ENCODE measurements at places on chromosomes 2 and 18. TPM values are rescaled to one million over a fixed set of nuclear protein-coding genes. Genes with fewer than 3 reads are reported as not detected.

SDC1 gene
- total RNA-seq = 45.3 TPM

DNA sequence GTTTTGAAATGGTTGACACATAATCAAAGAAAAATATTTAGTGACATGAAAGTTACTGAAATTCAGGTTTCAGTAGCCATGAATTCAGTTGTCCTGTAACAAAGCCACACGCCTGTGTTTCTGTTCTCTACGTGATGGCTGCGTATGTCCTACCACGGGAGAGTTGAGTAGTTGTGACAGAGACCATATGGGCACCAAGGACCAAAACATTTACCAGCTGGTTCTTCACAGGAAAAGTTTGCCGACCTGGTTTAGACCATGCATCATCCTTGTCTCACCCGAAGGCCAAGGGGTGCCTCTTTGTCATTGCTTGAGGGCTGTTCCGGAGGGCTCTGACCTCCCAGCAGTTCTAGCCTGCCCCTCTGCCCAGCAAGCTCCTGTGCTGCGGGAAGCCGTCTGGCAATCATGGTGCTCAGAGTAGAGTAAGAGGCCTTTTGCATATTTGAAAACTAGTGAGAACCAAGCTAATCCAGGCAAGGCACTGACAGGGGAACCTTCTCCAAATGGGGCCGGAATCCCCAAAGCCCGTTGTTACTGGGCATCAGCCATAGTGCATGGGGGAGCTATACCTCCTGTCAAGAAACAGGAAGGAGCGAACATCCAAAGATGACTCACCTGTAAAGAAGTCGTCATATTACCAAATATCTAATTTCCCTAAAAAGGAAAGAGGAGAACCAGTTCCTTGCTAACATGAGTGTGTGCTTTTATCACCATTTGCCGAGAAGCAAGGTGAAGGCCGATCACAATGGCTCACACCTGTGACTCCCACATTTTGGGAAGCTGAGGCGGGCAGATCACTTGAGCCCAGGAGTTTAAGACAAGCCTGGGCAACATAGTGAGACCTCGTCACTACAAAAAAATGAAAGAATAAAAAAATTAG is 92.6 kb upstream of the RAB12 start:
- no peak for DNase-seq

CKAP2L gene
- total RNA-seq = 20.7 TPM

DNA sequence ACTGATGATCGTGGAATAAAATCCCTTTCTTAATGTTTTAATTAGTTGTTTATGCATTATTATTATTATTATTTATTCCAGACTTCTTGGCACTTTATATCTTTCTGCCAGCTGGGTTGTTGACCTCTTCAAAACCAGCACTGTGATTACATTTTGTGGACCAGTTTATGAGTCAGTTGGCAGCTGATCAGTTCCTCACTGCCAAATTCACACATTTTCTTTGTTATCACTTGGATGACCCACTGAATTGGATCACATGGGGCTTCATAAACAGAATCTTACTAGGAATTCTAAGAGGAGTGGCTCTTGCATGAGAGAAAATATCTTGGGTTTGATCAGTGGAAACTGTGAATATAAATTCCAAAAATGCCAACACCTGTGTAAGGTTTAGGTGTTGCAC is 321.8 kb upstream of the SPRED2 start:
- DNase-seq = no peak

- no peak for DNase-seq
Measured at GRCh38 chr2:24579053-24579803, 88.2 kb downstream of the NCOA1 start.

DNA sequence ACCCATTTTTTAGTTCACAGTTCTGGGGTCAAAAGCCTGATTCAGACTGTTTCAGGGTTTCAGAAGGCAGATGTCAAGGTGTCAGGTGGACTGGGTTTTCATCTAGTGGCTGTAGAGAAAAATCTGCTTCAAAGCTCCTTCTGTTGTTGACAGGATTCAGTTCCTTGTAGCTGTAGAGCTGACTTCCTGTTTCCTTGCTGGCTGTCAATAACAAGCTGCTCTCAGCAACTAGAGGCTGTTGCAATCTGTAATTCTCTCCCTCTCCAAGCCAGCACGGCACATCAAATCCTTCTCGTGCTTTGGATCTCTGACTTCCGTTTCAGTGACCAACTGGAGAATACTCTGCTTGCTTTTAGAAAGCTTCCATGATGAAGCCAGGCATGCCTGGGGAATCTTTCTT is 179.4 kb downstream of the DOK6 start:
- no peak for DNase-seq

MTCL1 gene
- 62.0 TPM for total RNA-seq

DNA sequence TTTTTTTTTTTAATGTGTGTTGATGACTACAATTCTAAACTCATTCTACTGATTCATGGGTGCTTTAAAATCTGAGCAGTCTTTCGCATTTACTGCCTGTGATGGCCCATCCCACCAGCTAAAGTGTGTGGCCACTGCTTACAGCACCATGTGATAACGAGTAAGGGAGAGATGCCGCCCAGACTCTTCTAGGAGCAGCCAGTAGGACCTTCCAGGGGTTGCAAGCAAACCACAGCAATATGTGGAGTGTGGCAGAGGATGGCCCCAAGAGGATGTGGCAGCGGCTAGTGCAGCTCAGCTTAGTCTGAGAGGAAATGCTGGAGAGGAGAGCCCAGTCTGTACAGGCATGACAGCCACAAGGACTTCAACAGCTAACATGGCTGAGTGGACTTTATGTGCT is 14.9 kb downstream of the IL1B start:
- no peak for DNase-seq

DNA sequence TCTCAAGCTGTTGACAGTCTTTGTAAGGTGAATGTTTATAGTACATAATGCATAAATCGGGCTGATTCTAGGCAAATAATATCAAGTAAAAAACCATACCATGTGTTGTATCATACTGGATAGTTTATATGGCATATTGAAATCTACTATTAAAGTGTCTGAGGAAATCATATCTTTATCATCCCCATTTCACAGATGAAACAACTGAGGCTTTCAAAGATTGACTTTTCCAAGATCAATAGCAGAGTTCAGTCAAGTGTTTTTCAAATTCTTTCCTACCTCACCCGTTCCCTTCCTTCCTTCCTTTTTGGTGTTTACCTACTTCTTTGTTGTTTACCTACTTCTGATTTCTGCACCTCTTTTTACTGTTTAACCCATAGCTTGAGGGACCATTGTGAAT is 2.0 kb downstream of the LYPD6 start:
- DNase-seq = no peak

DNA sequence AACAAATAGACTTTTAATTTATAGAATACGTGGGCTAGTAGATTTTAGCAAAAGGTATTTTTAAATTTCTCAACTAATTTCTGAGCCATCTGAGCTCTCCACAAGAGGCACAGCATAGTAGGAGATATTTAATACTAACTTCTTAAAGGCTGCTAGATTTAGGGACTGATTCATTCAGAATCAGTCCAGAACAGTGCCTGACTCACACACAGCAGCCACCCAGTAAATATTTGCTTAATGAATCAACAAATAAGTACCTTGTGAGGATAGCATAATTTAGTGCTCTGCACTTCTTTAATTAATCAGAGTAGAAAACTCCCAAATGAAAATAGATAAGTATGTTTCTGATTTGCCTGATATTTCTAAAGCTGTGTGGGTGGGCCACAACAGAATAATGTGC is 35.6 kb upstream of the SYT4 start:
- DNase-seq = no peak

HOXD4 gene
- not detected for total RNA-seq

CIDEA gene
- total RNA-seq = not detected

DNA sequence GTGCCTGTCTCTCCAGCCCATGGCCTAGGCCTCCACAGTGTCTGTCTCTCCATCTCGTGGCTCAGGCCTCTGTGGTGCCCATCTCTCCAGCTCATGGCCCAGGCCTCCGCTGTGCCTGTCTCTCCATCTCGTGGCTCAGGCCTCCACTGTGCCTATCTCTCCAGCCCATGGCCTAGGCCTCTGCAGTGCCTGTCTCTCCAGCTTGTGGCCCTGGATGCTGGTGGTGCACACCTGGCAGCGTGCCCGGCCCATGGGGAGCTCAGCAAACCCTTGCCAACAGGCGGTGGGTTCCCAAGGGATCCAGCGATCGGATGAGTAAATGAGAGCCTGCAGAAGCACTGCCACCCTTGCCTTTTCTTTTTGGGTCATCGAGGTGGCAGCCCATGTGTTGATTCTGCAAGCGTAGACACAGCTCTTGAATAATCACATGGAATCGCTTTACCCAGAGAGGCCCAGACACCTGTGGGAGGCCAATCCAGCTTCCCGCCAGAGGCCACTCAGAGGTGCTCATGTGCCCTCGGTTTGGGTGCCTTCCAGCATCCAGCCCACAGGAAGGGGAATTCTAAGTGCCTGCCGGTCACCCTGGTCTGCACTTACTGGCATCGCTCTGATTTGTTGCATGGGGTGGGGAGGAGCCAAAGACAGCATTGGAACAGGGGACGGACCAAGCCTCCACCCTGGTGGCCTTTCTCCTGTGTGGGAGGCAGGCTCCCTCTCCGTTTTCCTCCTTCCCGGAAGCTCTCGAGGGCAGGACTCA is 101.8 kb upstream of the HDAC4 start:
- DNase-seq = no peak

- peak; percentile 27 for DNase-seq
Measured at GRCh38 chr2:105409717-105410116, 10.9 kb upstream of the FHL2 start.

DNA sequence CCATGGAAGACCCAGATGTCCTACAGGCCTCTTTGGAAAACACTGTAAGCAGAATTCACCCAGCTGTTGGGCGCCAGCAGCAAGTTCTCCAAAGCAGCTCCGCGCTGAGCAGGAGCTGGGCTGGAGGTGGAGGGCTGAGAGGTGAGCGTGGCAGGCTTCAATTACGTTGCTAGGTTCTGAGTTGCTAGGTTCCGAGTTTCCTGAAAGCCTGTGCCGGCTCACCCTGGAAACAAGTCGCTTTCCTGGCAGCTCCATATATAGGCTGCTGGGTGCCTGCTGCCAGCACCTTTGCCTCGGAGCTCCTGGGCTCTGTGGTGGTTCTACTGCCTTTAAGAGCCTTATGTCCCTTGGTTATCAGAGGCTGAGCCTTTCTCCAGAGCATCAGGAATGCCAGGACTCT is 14.4 kb upstream of the EGR4 start:
- no peak for DNase-seq

GRCh38 chr18:2218101-2218500 is 353.2 kb downstream of the METTL4 start:
- DNase-seq = no peak

DNA sequence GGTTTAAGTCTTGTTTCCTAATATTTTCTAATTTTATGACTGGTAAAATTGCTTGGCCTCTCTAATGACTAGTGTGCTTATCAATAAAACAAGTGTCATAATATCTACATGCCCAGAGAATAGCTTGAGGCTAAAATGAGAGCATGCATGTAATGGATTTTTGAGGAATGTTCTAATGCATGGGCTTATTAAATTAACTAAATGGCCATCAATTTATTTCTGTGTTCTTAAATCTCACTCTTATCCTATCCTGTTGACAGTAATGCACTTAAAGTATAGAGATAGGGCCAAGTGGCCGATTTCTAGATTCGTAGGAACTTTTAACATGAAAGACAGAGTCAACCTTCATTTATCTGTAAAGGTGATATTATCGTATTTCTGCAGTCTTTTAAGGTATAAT is 252.4 kb upstream of the COL3A1 start:
- no peak for DNase-seq

AQP12A gene
- not detected for total RNA-seq

KATNAL2 gene
- 15.2 TPM for total RNA-seq

DNA sequence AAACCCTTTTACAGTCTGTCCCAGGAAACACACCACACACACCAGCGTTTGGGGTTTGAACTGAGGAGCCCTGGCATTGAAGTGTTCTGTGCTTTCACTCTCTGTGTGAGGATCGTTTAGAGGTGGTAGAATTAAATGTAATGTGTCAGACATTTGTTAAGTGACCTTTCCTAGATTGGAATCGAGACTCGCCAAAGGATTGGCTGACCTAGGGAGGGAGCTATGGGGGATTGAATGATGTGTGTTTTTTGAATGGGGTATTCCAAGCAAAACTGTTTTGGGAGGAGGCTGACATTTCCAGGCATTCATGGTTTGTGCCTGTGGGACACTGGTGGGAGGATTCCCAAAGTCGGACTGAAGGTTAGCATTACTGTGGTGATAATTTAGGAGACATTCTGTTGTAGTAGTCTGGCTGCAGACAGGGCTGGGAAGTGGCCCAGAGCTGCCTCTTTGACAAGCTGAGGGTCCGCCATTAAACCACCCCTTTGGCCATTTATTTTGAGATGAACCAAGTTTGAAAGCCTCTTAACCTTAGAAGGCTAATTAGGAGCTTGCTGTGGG is 1.7 kb downstream of the MYO1B start:
- no peak for DNase-seq

SULT1C2 gene
- total RNA-seq = 1.9 TPM

- no peak for DNase-seq
Measured at GRCh38 chr2:179518830-179519229, 254.2 kb upstream of the SESTD1 start.

RESP18 gene
- total RNA-seq = not detected

TCF23 gene
- not detected for total RNA-seq

IL1R2 gene
- total RNA-seq = not detected

DNA sequence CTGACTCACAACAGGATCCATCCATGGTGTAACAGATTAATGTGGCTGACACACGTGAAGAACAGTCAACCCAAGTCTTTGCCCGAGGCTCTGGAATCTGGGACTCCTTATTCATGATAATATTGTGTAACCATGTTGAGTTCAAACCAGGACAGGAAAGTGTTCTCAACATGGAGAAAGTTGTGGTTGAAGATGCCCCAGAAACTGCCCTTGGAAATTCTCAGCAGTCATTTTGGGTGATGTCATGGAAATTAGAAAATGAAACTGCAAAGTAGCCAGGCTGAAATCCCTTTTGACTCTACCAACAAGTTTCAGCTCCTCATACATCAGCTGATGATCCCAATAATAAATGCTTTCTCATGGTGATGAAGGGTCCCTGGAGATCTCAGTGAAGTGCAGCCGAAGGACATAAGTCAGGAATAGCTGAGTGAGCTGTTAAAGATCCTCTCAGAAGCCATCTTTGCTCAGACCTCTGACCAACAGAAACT is 307.7 kb downstream of the TNS1 start:
- no peak for DNase-seq
